SHP77 treated with DMSO at 0.1 percent for 48 hours (cell line): ENCODE measurements at places on chromosomes 7 and 10.

DNA sequence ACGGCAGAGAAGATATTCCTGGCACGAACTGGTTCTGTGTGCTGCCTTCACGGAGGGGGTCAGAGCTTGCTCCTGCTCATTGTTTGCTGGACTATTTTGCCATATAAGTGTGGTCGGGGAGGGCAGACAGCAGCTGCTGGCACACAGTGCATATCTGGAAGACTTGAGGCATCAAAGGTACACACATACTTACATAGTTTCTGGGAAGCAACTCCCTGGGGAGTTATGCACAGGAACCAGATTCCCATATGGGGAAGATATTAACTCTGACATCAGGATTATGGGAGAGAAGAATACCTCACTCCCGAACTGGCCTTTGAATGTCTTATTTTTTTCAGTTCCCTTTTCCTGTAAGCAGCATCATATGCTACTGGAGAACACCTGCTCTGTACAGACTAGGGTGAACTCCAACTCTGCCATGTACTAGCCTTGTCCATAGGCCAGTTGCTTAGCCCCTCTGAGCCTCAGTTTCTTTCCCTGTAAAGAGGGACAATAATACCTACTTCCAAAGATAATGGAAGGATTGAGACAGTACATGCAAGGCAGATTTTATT lies 41.5 kb downstream of the LGI1 start:
- no peak for DNase-seq

DNA sequence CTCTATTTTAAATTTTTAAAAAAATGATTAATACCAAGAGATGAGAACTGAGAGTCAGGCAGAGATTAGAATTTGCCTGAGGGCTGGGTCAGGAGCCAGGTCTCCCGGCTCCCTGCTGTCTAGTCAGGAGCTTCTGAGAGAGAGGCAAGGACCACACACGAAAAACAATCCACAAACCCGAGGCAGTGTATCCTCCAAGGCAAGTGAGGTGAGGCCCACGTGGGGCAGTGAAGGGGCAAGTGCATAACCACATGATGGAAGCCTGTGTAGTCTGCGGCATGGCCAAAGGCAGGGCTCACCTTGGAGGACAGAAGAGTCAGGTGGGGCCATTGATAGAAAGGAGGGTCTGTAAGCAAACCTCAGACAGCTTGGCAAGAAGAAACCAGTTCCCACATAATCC lies 541.2 kb upstream of the FOXK1 start:
- DNase-seq, result no peak

- peak; percentile 52 for DNase-seq
Measured at GRCh38 chr7:29102558-29103151, 43.7 kb downstream of the CPVL start.

GRCh38 chr7:95317546-95317945 lies 6.8 kb downstream of the PON1 start:
- peak; percentile 89 for DNase-seq

DNA sequence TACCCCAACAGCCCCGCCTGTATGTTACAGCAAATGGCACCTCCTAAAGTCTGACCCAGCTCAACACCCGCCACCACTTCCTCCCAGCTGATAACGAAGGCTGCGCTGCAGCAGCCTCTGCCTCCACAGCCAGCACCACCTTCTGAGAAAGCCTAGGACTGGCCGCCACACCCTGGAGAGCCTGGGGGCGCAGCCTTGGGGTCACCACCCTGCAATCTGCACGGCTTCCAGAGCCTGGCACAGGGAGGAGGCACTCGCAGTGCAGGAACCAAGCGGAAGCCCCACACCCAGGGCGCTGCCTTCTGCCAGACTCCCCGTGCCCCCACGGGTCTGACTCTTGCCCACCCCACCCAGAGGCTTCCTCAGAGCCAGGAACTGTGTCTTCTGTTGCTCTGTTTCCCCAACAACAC lies 112.5 kb downstream of the MAD1L1 start:
- DNase-seq, result no peak
